ENCODE measurements at places on chromosomes 7 and 10.

DNA sequence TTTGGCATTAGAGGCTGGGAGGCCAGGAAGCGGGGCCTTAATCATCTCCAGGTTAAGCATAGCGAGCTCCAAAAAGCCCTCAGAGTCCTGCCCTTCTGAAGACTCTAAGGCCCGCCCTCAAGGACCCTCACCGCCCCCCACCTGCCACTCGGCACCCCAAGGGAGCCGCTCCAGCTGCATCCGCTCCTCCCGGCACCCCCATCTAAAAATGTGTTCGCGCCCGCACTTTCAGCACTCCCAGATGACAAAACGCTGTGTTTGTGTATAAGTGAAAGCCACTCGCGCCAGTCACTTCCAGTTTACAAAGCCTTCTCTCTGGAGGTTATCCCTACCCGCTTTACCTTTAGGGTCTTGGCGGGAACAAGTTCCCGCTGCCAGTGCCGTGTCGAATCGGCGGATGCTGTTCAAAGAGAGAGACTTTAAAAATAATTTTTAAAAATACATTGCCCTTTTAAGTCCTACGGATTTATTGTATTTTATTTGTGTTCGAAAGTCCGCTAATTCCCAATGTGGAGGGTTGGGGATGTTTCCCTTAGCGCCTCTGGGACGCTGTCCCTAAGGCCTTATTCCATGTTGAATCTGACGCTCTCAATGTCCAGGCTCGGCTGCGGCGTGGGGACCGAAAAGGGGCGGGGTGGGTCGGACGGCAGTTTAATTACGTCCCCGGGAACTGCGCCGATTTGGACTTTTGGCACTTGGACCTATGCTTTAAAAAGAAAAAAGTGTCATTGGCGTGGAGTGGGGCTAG is at the start of the genes DCLRE1A and NHLRC2:
Gene DCLRE1A (minus strand): TSS at position 70 of the 748 bp plus-strand sequence. CDS start 900 bp downstream, outside the sequence.
Gene NHLRC2 (plus strand): TSS at position 649 of the 748 bp plus-strand sequence. CDS start 212 bp downstream, outside the sequence.
- peak; percentile 74 for DNase-seq

GRCh38 chr7:146654048-146654447 is 537.4 kb downstream of the CNTNAP2 start:
- no peak for DNase-seq

DNA sequence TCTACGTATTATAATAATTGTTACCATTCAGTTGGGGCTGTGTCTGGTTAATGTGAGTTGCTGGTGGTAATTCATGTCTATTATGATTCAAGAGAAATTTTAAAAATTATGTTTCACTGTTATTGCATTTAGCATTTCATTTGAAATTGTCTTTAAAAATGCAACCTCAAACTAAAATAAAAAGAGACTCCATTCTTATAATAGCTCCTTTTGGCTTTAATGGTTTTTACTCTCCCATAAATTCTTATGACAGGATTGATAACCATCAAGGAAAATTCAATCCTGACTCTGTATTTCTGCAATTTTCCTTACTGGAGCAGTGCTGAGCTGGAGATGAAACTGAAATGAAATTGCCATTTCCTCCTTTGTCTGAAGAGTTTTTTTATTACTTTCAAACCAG is 262.7 kb downstream of the REEP3 start:
- DNase-seq, result no peak

DNA sequence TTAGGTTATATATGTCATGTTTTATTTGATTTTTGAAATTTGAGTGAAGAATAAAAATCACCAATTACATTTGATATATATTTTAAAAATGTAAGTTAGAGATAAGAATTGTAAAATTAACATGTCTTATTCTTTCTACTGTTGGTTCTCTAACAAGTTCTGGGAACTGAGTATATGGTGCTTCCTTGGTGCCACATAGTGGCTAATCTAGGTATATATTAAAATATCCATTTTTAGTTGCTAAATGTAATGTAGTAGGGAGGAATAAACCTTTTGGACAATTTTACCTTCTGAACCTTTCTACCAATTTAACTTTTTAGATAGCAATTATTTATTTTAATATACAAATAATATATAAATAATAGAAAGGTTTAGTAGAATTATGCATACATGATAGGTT is 17.5 kb downstream of the CFAP69 start:
- no peak for DNase-seq

DNA sequence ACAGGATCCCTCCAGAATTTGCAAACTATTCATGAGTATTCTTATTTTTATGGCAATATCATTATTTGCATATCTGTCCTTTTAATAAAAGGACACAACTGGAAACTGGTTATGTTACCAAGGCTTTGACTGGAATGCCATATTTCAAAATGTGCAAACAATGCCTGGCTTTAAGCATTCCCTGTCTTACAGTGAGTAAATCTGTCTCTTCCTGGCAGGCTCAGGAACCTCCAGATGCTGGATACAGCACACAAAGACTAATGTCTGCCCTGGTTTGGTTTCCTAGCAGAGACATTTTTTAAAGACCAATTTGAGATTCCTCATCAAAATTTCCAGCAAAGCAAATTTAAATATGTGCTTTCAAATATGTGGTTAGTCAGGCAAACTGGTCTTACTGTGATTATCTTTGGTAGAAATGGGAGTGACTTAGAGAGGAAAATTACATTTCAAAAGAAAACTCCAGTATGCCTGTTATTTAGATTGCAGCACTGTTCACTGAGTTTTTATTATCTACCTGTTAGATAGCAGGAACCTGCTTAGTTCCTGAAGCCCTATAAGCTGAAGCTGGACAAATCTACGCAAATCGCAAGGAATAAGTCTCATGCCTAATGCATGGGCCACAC is 31.3 kb downstream of the RNF216 start:
- DNase-seq, result no peak

GRCh38 chr7:132596588-132596987 is 20.3 kb upstream of the PLXNA4 start:
- DNase-seq, result no peak

GRCh38 chr7:158245724-158246041 is 341.9 kb downstream of the PTPRN2 start:
- no peak for DNase-seq

GRCh38 chr10:2252096-2252495 is 514.8 kb upstream of the ADARB2 start:
- DNase-seq, result no peak

- DNase-seq, result no peak
These were observed 412.5 kb upstream of the SEMA3C start for GRCh38 chr7:81331061-81332018.

- DNase-seq, result peak; percentile 5
These were observed 35.8 kb upstream of the GNAI1 start for GRCh38 chr7:80098795-80099194.

GRCh38 chr10:110534571-110534970 is 32.9 kb upstream of the SMC3 start:
- no peak for DNase-seq

- no peak for DNase-seq
These were observed 90.4 kb downstream of the ETV1 start for GRCh38 chr7:13898957-13899670.

DNA sequence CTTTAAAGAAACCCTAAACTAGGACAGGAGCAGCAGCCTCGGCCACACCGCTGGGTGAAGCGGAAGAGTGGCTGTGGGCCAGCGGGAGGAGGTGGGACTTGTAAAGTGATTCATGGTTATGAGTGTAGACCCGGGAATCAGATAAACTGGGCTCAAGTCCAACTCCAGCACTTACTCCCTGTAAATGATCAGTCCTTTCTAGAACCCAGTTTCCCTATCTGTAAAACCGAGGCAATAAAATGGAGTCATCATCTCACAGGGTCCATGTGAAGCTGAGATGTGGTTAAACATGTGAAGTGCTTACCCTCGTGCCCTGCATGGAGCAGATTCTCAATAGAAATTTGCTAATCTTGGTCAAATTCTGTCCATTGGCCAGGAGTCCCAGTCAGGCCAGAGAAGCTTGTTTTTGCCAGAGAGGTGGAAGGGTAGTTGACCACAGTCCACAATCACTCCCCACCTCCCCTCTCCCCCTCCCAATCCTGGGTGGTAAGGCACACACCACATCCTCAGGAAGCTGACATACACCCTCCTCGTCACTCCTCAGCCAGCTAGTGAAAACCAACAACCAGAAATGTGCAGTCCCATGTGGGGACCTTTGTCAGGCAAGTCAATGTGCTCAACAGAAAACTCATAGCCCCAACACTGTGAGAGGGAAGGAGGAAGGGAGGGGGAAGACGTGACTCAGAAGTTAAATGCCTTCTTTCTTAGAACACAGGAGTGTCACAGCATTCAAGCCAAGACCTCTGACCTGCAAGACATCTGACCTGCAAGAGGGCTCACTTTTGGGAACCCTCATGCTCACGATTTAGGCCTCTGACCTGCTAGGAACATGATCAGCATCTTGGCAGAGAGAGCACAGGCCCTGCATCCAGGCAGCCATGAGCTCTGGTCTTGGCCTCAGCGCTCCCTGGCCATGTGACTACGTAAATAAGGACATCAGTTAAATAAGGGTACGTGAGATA is 145.1 kb downstream of the PLXNA4 start:
- no peak for DNase-seq

DNA sequence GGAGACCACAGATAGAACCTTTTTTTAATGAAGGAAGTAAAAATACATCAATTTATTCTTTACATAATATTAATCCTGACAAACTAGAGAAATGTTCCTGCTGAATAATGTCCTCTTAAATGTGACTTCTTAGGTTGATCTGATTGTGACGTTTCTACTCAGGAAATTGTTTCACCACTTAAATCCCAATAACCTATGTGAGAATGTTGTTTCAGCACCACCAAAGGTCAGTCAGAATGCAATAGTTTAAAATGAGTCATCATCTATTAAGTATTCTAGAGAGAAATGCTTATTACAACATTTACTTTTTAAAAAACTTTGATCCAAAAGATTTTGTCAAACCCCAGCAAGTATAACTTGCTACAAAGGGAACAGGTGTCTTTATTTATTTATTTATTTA is 155.4 kb upstream of the CACNA2D1 start:
- DNase-seq, result no peak

- no peak for DNase-seq
These were observed 145.4 kb downstream of the KIF20B start for GRCh38 chr10:89846786-89847185.

GRCh38 chr7:69912846-69913245 is 314.6 kb downstream of the AUTS2 start:
- DNase-seq, result no peak

GRCh38 chr10:67257018-67257417 is 331.2 kb downstream of the LRRTM3 start:
- DNase-seq, result no peak

- no peak for DNase-seq
These were observed 20.0 kb downstream of the CUBN start for GRCh38 chr10:17109475-17110207.

- no peak for DNase-seq
These were observed 13.1 kb downstream of the CASP2 start for GRCh38 chr7:143300959-143301935.

GRCh38 chr7:27182861-27183681 is 2.0 kb downstream of the HOXA11 start:
- DNase-seq, result no peak

DNA sequence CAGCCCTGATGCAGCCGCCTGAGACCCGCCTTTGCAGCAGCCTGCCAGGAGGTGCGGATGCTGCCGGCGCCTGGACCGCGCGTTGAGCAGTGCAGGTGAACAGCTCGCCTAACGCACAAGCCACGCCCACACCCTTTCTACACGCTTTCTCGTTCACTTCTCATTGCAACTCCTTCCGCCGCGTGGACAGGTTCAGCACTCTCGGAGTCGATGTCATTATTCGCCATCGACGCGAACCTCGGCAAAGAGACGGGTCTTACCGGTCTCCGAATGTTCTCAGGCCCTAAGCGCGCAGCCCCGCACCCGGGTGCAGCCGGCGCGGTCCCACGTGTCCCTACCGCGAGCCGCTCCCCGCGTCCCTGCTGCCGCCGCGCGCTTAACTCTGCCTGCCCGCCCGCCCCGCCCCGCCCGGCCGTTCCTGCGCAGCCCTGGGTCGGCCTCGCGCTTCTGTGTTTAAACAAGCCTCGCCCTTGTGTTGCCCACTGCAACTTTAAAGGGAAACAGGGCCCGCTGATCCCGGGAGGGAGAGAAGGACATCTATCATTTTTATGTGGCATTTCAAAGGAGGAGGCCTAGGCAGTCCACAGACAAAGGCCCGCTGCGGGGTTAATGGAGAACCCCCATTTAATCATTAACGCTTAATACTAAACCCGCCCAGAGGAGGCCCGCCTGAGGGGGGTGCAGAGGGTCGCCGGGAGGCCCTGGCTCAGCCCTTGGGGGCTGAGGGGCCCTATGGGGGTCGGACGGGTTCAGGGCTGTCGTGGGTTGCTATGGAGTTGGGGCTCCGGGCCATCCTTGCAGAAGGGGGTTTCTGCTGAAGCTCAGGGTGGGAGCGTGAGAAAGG is 128.5 kb downstream of the WDR11 start:
- peak; percentile 12 for DNase-seq

- DNase-seq, result no peak
These were observed 10.1 kb downstream of the HNRNPA2B1 start for GRCh38 chr7:26190417-26190869.

GRCh38 chr7:78703391-78703790 is 750.1 kb downstream of the MAGI2 start:
- no peak for DNase-seq

GRCh38 chr7:155189590-155189989 is 108.1 kb upstream of the INSIG1 start:
- no peak for DNase-seq

GRCh38 chr7:2862831-2863361 is 18.8 kb upstream of the GNA12 start:
- DNase-seq, result no peak

GRCh38 chr7:142371586-142372377 is 113.9 kb upstream of the PRSS58 start:
- no peak for DNase-seq

GRCh38 chr10:132893090-132893489 is 49.3 kb downstream of the CFAP46 start:
- DNase-seq, result no peak

- DNase-seq, result no peak
These were observed 115.4 kb downstream of the MDFIC start for GRCh38 chr7:115037128-115037802.

GRCh38 chr7:127034186-127034806 is 218.4 kb downstream of the GRM8 start:
- DNase-seq, result no peak

DNA sequence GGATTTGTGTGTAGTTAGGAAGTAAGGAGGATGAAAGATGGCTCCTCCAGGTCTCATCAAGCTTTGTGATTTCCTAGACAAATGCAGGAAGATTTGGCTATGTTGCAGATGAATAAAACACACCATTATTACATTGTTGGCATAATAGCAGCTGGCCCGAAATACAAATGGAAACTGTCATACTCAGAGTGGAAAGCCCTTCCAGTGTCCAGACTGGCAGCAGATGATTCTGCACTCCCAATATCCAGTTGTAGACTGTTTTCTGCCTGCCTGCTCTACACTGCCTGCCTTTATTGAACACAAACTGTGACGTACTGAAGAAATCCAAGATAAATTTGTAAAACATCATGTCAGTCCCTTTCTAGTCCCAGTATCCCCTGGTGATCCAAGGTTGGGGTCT is 99.7 kb upstream of the FZD1 start:
- no peak for DNase-seq

DNA sequence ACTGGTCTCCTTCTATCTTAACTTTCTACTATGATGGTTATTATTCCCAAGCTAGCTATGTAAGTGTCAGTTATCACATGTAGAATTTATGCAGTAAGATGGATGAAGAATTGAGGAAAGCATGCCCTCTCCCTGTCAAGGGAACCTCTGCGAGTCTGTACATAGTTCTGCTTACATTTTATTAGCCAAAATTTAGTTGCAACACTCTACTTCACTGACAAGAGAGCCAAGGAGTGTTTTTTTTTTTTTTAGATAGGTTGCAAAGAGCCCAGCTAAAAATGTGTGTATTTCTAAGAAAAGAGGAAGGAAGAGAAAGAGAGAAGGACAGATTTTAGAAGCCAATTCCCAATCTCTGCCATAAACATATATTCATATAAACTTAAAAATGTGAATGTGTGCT is 357.7 kb upstream of the LRRN3 start:
- DNase-seq, result no peak

All from endothelial cell (in vitro differentiated cells).